ENCODE measurements at places on chromosomes 4 and X.

DNA sequence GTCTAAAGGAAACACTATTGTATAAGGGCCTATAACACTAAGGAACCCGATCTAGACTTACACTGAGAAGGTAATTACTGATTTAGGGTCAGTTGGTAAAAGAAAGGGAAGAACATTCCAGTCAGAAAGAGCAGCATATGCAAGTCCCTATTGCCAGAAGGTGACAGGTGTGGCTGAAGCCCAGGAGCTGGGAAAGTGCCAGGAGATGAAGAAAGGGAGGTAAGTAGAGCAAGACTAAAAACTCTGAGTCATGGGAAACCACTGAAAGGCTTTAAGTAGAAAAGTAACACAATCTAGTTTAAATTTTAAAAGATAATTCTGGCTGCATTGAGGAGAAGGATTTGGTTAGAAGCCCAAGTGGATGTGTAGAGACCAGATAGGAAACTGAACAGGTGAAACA, 77.7 kb upstream of the INTU start:
- no peak for DNase-seq

- DNase-seq: no peak
These were observed 96.5 kb upstream of the ESX1 start for GRCh38 chrX:104351173-104351769.

- DNase-seq: no peak
These were observed 44.6 kb downstream of the FGFBP1 start for GRCh38 chr4:15893962-15894361.

GRCh38 chr4:10659251-10659650, 25.3 kb downstream of the CLNK start:
- DNase-seq: no peak

- DNase-seq: no peak
These were observed 676.6 kb downstream of the FAT4 start for GRCh38 chr4:125991398-125991797.
